Posterior cingulate gyrus (tissue), 11 donors: ENCODE measurements at places on chromosomes 2 and 18.

DNA sequence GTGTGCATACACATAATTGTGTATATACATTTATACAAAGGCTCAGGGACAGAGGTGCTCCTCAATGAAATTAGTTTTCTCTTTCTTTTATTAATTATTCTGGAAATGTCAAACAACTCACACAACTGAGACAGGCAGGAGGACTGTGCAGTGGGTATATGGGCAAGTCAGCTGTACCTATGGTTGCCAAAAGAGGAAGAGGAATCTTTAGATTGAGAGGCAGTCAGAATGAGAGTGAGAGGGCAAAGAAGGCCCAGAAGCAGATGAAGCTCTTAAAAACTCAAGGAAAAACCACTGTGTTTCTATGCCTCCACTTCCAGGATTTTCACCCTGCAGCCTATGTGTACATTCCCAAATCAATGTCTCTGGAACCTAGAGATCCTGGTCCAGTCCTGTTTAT is 79.1 kb downstream of the CACNB4 start:
- DNase-seq, result no peak

GRCh38 chr2:42359965-42360483 is 993 bp downstream of the COX7A2L start:
- DNase-seq, result no peak

DNA sequence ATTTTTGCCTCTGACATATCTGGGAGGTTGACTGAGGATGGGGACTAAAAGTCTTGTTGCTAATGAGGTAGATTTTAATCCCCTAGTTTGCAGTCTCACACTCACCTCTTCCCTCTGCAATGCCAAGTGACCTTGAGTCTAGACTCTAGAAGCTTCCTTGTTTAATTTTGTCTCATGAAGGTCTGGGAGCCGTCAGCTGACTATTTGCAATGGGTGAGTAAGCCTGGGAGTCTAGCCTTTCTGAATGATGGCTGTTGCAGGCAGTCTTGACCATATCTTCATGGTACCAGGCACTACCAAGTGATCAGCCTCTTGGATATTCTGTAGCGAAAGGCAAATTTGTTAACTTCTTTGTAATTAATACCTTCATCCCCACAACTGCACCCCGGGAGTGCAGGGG is 61.2 kb downstream of the ARHGAP15 start:
- no peak for DNase-seq

DNA sequence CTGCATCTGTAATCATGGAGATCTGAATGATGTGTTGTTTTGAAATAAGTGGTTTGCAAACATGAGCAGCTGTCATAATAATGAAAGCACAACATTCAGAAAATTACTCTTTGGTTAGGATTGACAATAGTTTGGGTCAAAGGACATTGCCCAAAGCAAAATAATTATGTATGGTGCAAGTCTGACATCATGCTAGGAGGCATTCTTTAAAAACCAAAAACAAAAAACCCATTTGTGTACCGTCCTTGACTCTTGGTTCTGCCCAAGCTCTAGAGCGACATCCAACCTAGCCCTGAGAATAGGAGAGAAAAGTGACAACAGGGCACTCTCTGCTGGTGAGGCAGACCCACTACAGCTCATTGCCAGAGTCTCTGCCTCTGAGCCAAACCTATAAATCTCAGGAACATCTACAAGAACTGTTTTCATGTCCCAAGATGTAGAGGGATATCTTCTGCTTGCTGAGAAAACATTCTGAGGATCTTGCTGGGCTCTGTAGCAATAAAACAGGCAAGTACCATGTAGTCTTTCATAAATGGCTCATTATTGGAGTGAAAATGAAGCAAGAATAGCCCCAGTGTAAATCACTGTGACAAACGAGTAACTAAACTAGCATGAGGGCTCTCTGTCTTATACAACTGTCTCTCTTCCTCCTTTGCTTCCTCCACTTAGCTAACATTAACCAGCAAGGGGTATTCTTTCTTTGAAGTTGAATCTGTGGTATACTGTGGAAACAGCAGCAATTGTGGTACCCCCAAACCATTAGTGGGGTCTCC is 266.8 kb upstream of the CXCR4 start:
- peak; percentile 27 for DNase-seq

GRCh38 chr2:172556284-172557033 is 569 bp downstream of the PDK1 start:
- DNase-seq, result peak; percentile 80

- DNase-seq, result no peak
Measured at GRCh38 chr2:196590286-196590685, 49.2 kb upstream of the CCDC150 start.

GRCh38 chr2:233620204-233620603 is 2.8 kb downstream of the UGT1A8 start:
- DNase-seq, result no peak

- no peak for DNase-seq
Measured at GRCh38 chr2:38155015-38155414, 79.1 kb upstream of the CYP1B1 start.

- DNase-seq, result no peak
Measured at GRCh38 chr2:230459216-230459615, 43.2 kb downstream of the SP100 start.

DNA sequence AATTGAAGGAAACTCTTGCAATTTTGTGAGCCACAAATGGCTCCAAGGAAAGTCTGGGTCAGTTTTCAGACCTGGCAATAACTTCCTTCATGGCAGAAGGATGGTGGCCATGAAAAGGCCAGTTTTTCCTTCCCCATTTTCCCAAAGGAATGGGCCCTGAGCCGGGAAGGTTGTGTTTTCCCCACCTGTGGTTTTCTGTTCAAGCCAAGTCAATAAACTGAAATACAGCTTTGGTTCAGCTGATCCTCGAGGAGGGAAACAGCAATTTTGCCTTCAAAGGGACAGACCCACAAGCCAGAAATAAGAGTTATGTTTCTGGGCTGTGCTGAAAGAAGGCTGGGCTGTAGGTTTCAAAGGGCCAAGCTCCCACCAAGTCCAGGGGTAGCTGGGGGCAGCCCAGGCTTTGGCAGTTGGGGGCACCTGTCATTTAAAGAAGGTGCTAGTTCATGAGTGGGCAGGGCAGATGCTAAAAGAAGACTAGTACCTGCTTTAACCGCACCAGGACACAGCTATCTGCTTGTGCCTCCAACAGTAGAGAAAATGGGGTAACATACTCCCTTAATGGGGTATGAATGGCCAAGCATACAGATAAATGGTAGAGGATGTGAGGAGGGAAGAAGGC is 97.0 kb downstream of the TTC32 start:
- DNase-seq, result no peak

DNA sequence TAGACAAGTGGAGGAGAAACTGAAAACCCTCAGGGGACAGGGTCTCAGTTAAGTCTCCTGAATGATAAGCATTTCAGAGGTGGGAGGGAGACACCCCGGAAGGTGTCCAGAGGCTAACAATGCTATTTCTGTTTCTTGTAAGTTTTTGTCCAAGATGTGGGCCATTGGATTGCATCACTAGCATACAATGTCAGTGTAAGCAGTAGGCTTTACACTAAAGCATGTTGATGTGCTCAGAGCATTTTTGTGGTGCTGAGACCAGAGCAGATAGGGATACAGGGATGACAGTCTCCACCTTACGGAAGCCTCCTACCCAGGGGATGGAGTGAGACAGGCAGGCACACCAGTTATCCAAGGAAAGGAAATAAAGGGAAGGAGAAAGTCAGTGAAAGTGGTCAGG is 2.2 kb upstream of the IL1R1 start:
- DNase-seq, result no peak

- DNase-seq, result no peak
Measured at GRCh38 chr18:28602391-28602790, 425.5 kb upstream of the CDH2 start.

DNA sequence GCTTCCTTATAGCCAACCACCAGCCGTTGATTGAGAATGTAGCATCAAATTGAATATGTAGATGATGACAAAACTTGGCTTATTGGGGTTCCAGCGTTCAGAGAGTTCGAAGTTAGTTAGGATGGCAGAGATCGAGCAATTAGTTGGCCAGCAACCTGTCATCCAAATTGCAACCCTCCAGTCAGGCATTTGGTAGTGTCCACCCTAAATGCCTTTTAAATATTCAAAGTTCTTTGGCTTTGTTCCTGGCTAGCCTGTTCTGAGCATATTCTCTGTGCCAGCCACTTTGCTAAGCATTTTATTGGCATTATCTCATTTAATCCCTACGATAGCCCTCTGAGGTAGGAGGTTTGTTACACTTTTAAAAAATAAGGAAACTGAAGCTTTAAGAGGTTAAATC is 342.8 kb downstream of the SETBP1 start:
- no peak for DNase-seq

DNA sequence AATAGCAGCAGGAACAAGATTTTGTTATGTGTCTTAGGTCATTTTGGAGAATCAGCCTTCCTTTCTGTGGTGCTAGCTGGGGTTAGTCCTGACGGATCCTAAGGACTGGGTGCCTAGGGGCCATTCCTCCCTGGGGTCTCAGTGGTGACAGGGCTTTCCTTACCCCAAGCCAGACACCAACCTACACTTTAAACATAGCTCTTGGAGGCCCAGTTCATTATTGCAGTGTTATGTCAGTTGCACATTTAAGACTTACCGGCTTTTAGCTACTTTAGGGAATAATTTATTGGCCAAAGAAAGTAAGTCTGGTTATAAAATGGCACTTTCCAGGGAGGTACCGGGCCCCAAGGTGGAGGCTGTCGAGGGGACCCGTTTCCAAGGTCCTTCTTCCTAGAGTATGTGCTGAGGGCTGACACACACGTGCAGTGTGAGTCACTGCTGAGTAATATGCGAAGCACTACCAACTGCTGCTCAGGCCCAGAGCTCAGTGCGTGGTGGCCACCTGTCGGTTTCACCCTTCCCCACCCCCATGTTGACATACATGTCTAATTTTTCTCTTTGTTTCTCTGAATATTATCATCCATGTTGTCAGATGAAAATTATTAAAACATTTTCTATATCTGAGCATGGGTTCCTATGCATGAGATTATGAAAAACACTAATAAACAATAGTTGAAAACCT is 37.0 kb upstream of the GRHL1 start:
- DNase-seq, result no peak

- no peak for DNase-seq
Measured at GRCh38 chr2:72124376-72124775, 23.3 kb downstream of the CYP26B1 start.

DNA sequence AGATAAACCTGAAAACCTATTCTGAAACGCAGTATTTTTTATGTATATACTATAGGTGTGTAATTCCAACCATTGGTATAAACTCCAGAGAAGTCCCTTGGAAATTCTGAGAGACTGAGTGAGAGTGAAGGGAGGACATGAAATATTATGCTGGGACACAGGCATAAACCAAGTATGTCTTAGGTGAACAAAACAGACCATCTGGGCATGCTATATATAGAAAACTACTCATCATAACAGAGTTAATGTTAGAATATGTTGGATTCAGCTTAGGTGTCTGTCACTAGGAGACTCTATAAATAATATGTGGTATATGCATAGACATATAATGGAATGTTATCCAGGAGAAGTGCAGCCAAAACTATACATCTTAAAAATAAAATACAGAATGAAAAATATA is 282.6 kb downstream of the LRP1B start:
- no peak for DNase-seq

GRCh38 chr2:238629064-238629463 is 202.3 kb downstream of the ASB1 start:
- no peak for DNase-seq

DNA sequence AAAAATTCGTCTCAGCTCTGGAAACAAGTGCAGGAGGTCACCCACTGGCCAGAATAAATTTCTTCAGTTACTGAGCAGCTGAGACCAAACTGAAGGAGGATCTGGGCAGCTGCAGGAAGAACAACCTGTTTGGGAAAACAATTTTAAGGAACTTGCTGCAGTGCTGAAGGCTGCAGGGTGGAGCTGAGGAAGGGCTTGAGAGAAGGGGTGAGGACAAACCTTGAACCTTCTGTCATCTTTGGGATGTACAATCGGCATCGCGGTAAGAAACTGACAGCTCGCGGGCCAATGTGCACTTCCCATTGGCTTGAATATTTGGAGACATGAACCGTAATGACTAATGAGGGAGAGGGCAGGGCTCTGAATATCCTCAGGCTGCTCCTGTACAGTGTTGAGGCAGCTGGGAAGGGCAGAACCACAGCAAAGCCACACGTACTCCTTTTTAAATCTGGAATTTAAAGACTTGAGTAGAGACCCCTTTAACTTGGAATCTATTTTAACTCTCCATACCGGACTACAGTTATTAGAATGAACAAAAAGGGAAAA is 90.3 kb downstream of the TACR1 start:
- no peak for DNase-seq

DNA sequence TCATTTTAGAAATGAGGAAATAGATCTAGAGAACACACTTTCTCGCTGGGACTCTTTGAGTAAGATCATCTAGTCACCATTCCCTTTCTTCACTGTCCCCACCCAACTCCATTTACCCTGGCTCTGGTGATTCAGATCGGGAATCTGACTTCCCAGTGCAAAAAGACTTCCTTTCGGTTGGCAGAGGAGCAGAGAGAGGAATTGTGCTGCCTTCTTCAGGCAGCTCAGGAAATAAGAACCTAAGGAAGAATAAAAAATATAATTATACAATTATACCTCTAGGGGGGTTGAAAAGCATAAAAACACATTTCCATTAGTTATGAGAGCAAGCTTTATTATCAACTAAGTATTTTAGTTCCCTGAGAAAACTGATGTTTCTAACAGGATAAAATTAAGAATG is 9.3 kb upstream of the MPP4 start:
- DNase-seq, result no peak

GRCh38 chr2:109699646-109700045 is 85.5 kb downstream of the SOWAHC start:
- DNase-seq, result no peak

DNA sequence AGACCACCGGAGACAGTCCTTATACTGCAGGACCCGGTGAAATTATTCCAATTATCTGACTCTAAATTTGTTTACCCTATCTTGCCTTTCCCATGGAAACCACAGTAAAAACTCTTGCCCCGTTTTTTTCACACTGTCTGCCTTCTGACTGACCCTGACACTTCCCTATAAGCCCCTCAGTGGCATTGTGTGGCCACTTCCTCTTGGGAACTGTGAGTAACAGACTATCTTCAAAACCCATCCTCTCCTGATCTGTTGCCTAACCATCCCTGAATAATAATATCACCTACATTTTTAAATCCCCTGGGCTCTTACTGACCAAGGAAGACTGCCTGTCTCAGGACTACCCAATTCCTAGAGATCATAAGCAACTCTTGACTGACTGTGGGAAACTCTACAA is 42.6 kb upstream of the RNF152 start:
- DNase-seq, result no peak

DNA sequence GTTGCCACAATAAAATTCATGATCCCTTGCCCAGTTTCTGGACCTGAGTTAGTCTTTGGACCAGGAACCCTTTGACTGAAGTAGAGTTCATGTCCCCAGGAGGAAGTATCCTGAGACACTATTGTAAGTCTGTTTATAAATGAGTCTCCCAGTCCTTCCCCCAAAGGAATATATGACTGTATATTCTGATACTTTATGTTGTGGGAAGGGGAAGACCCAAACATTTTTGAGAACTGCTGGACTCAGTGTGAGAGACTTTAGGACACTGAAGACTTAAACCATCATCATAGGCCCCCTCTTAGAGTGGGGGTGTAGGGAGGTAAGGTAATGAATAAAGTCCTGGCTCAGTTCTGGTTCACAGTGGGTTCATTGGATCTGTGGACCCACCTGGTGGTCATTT is 28.6 kb upstream of the CXCR4 start:
- DNase-seq, result no peak

GRCh38 chr18:11741505-11742145 is 52.6 kb downstream of the GNAL start:
- no peak for DNase-seq

- peak; percentile 93 for DNase-seq
Measured at GRCh38 chr2:10303694-10304378, 1.1 kb downstream of the HPCAL1 start.
